ENCODE measurements at places on chromosomes 2 and 18.

DNA sequence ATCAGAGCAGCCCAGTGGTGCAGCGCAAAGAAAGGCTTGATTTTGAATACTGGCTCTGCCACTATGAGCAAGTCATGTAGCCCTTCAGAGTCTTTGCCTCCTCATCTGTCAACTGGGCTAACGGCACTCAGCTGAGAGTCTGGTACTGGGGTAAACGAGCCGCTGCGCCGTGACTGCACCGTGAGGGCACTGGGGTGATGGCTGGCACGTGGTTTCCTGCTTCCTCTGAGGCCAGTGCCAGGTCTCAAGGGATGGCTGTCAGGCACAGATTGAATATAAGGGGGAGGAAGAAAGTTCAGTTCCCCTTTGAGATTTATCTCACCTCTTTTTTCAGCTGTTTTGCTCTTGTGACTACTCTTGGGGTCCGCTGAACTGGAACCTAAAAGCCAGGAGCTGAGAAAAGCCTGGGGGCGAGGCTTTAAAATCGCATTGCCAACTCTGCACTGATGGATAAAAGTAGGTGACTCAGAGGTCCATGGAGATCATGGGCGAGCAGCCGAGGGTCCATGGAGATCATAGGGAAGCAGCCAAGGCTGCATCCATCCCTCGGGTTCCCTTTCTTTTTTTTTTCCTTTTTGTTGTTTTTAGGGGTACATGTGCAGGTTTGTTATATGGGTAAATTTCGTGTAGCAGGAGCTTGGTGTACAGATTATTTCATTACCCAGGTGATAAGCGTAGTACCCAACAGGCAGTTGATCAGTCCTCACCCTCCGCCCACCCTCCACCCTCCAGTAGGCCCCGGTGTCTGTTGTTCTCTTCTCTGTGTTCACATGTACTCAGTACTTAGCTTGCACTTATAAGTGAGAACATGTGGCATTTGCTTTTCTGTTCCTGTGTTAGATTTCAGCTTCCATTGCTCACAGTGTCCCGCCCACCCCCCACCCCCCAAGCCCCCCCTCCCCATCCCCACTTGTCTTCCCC lies 114.3 kb downstream of the SPP2 start:
- no peak for DNase-seq

DNA sequence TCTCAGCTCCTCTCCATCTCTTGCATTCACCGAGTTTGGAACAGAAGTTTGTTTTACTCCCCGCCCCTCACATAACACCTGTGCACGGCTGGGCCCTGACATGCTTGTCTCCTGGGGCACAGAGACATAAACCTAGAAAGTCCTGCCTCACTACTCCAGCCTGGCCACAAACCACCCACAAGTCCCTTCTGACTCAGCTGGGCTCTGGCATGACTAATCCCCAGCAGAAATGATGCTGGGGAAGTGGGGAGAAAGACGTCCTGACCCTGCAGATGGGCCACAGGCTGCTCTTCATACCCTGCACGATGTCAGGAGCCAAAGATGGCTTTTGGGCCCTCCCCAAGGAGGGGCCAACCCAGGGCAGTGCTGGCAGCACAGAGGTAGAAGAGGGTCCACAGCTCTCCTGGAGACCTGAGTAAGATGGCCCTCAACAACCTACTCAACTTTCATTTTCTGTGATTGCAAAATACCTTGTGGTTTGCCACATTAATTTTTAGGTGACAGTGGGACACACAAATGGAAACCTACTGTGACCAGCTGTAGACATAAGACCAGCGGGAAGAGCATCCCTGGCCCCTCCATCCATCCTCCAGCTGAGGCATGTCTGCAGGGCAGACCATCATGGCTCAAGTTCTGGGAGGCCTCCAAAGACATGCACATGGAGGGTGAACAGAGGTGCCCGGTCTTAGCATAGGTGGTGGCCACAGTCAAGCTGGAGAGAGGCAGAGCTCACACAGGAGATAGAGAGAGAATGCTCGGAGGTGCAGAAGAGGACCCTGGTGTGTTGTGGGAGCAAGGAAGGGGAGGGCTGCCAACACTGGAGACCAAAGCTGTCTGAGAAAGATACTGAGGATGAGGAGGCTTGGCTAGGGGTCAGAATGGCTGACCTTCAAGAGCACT lies 40.0 kb downstream of the DNMT3A start:
- peak; percentile 84 for DNase-seq

DNA sequence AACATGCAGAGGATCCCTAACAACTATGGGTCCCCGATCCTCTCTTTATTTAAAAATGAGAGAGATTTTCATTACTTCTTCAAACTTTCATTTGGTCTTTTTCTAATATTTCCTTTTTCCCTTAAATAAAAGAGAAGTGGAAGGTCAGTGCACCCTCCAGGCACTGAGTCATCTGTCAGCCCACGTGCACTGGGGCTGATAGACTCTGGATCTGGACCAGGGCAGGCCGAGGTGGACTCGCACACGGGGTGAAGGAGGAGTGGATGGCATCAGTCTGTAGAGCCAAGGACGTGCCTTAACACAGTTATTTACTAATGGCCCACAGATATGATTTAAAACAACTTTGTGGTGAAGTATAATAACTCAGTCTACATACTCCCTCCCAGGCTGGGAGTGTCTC lies 214.4 kb upstream of the TMEM200C start:
- peak; percentile 57 for DNase-seq

- peak; percentile 97 for DNase-seq
These were observed 35.3 kb downstream of the LRRFIP1 start for GRCh38 chr2:237662671-237663093.

DNA sequence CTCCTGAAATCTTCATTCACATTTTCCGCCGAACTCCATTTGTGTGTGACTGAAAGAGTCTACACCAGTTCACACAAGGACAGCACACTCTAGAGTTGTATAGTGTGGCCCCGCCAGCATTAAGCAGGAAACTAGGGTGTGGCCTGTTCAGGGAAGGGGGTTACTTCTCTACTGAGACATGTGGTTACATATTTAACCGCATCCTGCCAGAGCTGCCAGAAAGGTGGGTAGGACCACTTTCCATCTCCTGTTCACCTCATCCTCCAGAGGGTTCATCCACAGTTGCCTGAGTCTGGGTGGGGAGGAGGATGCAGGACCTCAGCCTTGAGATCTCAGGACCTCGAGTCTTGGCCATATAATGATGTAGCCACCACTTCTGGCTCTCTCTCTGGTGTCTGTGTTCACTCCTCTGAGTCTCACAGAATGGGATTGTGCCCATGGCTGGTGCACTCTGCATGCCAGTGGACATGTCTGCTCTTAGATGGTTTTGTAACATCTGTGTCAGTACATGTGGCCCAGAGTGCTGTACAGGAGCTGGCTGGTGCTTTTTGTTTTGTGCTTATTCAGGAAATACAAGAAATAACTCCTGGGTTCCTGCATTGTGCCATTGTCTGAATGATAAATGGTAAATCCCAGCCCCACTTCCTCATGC lies 7.7 kb upstream of the SP140L start:
- peak; percentile 23 for DNase-seq
